Coronary artery (tissue), 2 donors: ENCODE measurements at places on chromosomes 12 and 14.

- no peak for DNase-seq
These were observed 37.8 kb downstream of the CCDC92 start for GRCh38 chr12:123934829-123935228.

- DNase-seq, result no peak
These were observed 1.0 kb upstream of the TBK1 start for GRCh38 chr12:64450711-64451486.

DNA sequence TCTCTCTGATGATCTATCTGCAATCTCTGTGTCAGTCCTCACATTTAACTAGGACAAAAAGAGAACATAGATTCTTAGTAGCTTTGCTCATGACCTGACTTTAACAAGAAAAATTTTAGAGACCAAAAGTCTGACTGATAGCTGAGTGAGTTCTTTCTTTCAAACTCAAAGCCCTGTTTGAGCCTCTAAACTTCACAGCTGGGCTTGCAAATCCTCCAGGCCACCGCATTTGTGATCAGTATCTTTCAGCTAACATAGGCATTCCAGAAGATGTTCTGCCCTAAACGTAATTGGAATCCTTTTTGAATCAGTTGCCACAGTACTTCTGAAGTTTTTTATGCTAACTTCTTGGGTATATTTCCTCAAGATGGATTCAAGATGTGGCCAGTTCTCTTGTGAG is 459.0 kb downstream of the DPF3 start:
- no peak for DNase-seq

GRCh38 chr12:66140731-66141130 is 10.2 kb upstream of the LLPH start:
- DNase-seq, result no peak
